Inflammatory macrophage treated with lipopolysaccharide for 4 hours (primary cell): ENCODE measurements at places on chromosomes 6 and 20.

DNA sequence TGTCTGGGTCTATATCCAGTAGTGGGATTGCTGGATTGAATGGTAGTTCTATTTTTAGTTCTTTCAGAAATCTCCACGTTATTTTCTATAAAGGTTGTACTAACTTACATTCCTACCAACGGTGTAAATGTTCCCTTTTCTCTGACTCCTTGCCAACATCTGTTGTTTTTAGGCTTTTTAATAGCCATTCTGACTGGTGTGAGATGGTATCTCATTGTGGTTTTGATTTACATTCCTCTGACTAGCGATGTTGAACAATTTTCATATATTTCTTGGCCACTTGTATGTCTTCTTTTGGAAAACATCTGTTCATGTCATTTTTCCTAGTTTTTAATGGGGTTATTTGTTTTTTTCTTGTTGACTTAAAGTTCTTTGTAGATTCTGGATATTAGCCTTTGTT, 99.3 kb downstream of the BMP2 start:
- no peak for DNase-seq

- no peak for DNase-seq
Measured at GRCh38 chr20:54657268-54657826, 182.0 kb downstream of the DOK5 start.

- DNase-seq, result no peak
Measured at GRCh38 chr6:74420221-74420620, 724.2 kb downstream of the CD109 start.

GRCh38 chr6:30544666-30545272, 11.5 kb downstream of the GNL1 start:
- peak; percentile 79 for DNase-seq

DNA sequence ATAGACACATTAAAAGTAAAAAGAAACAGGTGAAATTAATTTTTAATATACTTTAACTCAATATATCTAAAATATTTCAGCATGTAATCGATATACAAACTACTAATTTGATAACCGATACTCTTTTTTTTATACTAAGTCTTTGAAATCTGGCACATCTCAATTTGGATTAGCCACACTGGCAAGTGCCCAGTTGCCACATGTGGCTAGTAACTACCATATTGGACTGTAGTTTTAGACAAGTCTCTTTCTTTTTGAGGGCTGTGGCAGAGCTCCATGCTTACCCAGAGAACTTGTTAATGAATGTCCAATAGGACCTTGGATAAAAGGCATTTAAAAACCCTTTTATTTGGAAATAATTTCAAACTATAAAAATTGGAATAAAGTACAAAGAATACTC, 17.8 kb downstream of the TULP4 start:
- no peak for DNase-seq

- no peak for DNase-seq
Measured at GRCh38 chr20:10332656-10333415, 101.2 kb downstream of the MKKS start.

GRCh38 chr20:19723051-19723450, 35.0 kb upstream of the RIN2 start:
- peak; percentile 43 for DNase-seq

- DNase-seq, result no peak
Measured at GRCh38 chr6:91464201-91464600, 877.3 kb upstream of the MAP3K7 start.

GRCh38 chr6:25452031-25452430, 172.9 kb downstream of the CARMIL1 start:
- DNase-seq, result peak; percentile 88

- DNase-seq, result no peak
Measured at GRCh38 chr6:122714059-122714458, 65.5 kb upstream of the FABP7 start.

- DNase-seq, result peak; percentile 9
Measured at GRCh38 chr6:133814797-133815196, 74.1 kb upstream of the TCF21 start.

DNA sequence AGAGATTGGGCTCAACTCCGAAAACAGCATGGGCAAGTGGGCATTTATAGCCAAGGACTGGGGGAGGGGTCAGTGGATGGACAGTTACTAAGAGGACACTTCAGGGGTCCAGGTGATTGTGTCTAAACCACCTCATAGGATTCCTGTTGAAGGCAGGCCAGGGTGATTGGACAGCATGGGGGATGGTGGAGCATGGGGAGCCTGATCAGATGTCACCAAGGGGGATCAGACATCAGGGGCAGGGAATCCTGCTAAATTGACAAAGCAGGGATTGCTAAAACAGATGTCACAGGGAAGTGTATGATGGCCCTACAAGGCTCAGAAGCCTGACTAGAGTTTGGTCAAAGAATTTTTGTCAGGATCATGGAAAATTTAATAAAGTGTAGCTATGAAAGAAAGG, 2.4 kb upstream of the PYGB start:
- no peak for DNase-seq

- DNase-seq, result peak; percentile 46
Measured at GRCh38 chr6:27684264-27685211, 211.6 kb upstream of the ZNF184 start.

DNA sequence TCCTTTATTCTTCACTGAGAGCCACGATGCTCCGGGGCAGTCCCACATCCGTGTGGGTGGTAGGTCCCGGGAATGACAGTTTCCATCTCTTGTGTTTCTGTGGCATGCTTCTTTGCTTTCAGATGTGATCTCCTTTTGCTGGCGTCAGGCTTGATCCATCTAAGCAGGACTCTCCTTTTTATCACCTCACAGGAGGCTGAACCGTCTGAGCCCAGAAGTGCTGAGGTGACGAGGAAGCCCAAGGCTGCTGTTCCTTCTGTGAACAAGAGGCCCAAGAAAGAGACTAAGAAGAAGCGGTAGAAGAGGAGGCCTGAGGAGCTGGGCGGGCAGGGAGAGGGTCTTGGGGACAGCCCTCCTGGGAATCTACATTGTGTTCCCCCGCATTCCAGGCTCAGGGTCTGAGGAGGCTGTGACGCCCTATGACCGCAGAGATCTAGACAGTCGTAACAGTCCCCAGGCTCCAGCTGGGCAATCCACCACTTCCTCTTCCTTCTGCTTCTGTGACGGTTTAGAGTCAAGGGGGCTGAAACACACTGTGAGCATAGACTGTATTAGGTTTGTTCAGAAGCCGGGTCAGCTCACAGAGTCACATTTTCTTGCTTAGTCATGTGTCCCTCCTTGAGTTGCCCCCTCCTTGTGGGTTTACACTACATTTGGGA, 26.8 kb downstream of the MANBAL start:
- peak; percentile 85 for DNase-seq

GRCh38 chr6:140462453-140463311, 1088.2 kb upstream of the CITED2 start:
- DNase-seq, result peak; percentile 62

- no peak for DNase-seq
Measured at GRCh38 chr6:169961772-169962561, 210.5 kb downstream of the ERMARD start.

- no peak for DNase-seq
Measured at GRCh38 chr20:57147185-57147584, 119.3 kb downstream of the BMP7 start.

DNA sequence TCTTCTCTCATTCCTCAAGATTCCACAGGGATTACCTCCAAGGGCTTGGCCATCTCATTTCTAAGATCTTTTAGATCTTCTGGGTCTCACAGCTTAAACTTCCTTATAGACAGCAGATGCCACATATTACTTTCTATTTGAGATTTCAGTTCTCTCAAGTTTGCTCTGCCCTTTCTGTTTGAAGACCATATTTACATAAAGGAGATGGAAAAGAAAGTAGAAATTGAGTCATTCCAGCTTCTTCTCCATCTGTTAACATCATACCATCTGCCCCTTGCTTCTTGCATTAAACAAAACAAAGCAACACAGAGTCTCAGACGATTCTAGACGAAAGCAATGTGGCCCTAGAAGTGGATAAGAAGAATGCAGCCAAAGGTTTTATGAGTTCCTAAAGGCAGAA, 203.4 kb downstream of the TTLL2 start:
- no peak for DNase-seq

DNA sequence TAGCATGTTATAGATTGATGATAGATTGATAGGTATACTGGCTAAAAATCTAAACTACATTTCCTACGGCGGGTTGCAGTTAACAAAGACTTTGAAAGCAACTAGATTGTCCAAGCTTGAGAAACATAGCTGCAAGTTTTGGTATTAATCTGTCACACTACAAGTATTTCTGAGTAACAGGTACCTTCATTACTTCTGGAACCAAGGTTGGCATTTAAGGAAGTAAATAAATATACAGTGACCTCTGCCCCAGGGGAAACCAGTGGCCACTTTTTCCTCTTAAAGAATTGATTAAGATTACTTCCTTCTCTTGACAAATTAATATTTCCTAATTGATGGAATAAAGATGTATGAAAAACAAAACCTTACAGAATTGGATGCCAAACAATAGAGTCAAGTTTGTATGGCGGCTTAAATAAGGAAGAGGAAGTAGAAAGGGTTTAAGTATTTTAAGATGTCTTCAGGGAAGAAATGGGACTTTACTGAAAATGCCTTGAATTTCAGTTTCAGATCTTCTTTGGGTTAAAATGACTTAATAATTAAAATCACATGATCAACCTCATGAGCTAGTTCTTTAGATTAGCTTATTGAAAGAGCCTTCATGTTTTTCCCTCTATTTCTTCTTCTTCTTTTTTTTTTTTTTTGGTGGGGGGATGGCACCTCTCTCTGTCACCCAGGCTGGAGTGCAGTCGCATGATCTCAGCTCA, 132.8 kb downstream of the DOK5 start:
- peak; percentile 87 for DNase-seq
